ENCODE measurements at places on chromosomes 7 and 10. TPM values are rescaled to one million over a fixed set of nuclear protein-coding genes. Genes with fewer than 3 reads are reported as not detected.
A peak's percentile ranks its signal among the peaks of the same experiment; 100 is the strongest.

Gene PLXNA4
- total RNA-seq: 4.1 TPM

Gene VSTM2A
- total RNA-seq: not detected

Gene CNNM1
- 0.88 TPM for total RNA-seq

Gene LRRD1
- total RNA-seq: not detected

Gene H2BK1
- total RNA-seq: 4.4 TPM

Gene GSTO2
- total RNA-seq: not detected

Gene GNAT3
- not detected for total RNA-seq

- peak overlapping the region; percentile 74 for H3K4me3 ChIP-seq
- no peak for DNase-seq
- no peaks in the 10 kb centered on the region for H3K36me3 ChIP-seq
- peaks cover 5% of the 10 kb centered on the region for H3K4me1 ChIP-seq
These were observed 1.3 kb downstream of the UBE2H start for GRCh38 chr7:129951226-129952085.

- DNase-seq: peak; percentile 77
- H3K4me1 ChIP-seq: no peaks in the 10 kb centered on the region
- no peak overlapping the region for H3K4me3 ChIP-seq
- H3K27ac ChIP-seq: peak overlapping the region; percentile 77
- no peaks in the 10 kb centered on the region for H3K36me3 ChIP-seq
- no peaks in the 10 kb centered on the region for H3K27me3 ChIP-seq
These were observed 10.1 kb upstream of the ADAP1 start for GRCh38 chr7:964401-965231.

DNA sequence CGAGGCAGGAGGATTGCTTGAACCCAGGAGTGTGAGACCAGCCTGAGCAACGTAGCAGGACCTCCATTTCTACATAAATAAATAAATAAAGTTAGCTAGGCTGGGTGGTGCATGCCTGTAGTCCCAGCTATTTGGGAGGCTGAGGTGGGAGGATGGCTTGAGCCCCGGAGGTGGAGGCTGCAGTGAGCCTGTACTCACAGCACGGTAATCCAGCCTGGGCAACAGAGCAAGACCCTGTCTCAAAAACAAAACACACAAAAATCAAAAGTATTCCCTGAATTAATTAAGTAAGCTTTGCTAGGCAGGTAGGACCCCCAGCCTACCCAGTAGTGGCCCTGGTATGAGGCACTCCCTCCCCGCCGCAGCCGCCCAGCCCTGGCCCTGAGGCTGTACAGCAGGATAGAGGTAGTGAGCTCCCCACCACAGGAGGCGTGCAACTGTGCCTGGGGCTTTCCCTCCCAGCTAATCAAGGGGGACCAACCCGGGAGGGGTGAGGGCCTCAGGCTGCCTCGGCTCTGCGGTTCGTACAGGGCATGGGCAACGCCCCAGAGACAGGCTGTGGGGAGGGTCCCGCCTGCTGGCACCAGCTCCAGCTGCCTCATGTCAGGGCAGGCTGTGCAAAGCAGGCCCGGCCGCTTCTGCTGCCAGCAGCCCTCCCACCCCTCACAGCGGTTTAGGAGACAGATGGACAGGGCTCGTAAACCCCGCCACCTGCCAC is 1.0 kb upstream of the CYP2W1 start:
- no peak overlapping the region for H3K27ac ChIP-seq
- H3K36me3 ChIP-seq: no peaks in the 10 kb centered on the region
- H3K4me3 ChIP-seq: no peak overlapping the region
- peaks cover 4% of the 10 kb centered on the region for H3K27me3 ChIP-seq

DNA sequence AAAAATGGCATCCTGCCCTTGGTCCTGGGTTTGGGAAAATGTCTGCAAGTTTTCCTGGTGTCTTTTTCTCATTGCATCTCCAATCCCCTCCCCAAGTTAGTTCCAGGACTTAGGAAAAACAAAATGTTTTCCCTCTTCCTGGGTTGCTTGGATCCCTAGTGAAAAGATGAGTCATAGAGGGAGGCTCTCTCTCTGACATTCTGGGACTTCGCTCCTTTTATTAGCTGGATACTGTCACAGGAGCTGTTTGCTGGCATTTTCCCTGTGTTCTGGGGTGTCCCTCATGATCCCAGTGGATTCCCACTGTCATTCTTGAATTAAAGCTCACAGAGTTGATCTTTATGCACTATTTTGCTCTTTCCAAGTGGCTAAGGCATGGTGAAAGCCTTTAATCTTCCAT is 316.4 kb upstream of the MBL2 start:
- no peaks in the 10 kb centered on the region for H3K27me3 ChIP-seq
- H3K36me3 ChIP-seq: no peaks in the 10 kb centered on the region
- H3K4me3 ChIP-seq: no peak overlapping the region
- H3K4me1 ChIP-seq: no peaks in the 10 kb centered on the region
- H3K27ac ChIP-seq: no peak overlapping the region

GRCh38 chr7:27110186-27111031 is 7.9 kb upstream of the HOXA2 start:
- no peak overlapping the region for H3K4me3 ChIP-seq
- no peaks in the 10 kb centered on the region for H3K27me3 ChIP-seq
- H3K27ac ChIP-seq: peak overlapping the region; percentile 80

DNA sequence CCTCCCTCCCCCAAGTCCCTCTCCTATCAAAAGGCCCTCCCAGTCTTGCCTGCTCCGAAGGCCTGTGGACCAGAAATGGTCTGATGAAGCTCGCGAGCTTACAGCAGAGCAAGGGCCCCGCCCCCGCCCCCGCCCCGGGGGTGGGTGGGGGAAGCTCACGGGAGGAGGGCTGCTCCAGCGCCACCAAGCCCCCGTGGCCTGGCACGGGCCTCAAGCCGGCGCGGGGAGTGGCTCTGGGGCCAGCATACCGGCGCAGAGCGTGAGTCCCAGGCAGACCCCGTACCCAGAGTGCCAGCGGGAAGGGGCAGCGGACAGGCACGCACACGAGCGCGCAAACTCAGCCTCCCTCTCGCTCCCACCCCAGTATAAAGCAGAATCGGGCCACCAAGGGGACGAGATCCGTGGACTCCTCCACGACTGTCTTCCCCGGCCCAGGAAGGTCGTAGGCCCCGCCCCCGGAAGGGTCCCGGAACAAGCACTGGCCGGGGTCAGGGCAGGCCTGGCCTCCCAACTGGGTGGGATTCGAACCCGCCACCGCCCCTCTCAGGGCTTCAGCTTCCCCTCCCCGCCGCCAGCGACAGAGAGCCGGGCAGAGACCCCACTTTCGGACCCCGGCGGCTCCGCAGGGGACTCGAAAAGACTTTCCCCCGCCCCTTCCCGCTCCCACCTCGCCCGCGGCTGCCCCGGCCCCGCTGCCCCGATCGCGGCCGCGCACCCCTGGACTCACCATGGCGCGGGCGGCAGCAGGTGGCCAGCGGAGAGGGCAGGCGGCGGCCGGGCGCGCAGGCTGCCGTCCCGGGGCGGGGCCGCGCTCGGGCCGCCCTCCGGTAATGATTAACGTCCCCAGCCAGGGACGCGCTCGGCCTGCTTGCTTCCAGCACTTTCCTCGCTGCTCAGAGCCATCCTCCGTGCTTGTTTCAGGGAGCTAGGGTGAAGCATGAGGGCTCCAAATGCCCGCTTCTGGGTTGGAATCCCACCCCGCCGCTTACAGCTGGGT is at the start of gene PCBD1:
PCBD1 (minus strand) TSS at position 762 of the 997 bp plus-strand sequence; CDS start at position 730, 32 bp downstream.
- peak within 1 kb of the TSS; percentile 76 for H3K4me3 ChIP-seq
- peak; percentile 73 for DNase-seq
- H3K27ac ChIP-seq: peak within 1 kb of the TSS; percentile 91
- H3K36me3 ChIP-seq: no peaks in the 10 kb centered on the region
- H3K27me3 ChIP-seq: no peaks in the 10 kb centered on the region

GRCh38 chr7:23544913-23545354 is 13.2 kb upstream of the TRA2A start:
- no peak for DNase-seq
- no peak overlapping the region for H3K4me3 ChIP-seq
- no peaks in the 10 kb centered on the region for H3K27me3 ChIP-seq

GRCh38 chr7:46996972-46997371 is 584.9 kb downstream of the TNS3 start:
- H3K36me3 ChIP-seq: no peaks in the 10 kb centered on the region
- H3K27ac ChIP-seq: no peak overlapping the region
- DNase-seq: no peak

DNA sequence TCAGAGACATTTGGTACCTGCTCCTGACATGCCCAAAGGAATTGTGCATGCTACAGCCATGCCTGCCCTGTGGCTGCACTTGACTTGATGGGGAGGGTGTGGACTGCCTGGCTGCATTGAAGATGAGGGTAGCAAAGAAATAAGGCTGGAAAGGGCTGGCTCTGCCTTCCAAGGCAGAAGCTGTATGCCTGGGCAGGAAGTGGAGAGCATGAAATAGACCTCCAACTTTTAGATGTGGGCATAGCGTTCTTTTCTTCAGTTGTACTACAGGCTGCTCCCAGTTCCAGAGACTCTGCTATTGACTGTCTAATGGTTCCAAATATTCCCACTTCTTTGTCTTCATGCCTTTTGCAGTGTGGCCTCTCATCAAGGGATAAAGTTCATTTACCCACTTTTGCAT is 3.0 kb downstream of the C10orf120 start:
- no peaks in the 10 kb centered on the region for H3K4me1 ChIP-seq
- no peaks in the 10 kb centered on the region for H3K36me3 ChIP-seq
- DNase-seq: no peak
- no peak overlapping the region for H3K27ac ChIP-seq
- no peaks in the 10 kb centered on the region for H3K27me3 ChIP-seq
- no peak overlapping the region for H3K4me3 ChIP-seq

DNA sequence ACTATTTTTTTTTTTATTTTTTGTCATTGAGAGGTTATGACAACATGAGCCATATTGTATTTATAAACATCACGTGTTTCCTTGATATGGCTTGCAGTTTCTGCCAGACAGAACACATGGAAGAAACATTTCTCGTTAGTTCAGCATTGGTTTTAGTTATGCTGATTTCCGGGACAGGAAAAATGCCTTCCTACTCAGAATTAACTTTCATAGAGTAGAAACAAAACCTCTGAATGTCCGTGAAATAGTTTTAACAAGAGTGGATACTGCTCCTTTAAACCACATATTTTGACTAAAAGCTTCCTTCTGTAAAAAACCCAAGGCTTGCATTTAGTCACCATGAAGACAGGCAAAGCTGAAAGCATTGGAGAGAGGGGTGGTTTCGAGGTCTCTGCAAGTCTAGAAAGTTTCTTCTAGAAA is 240.4 kb downstream of the KIAA1217 start:
- H3K4me1 ChIP-seq: no peaks in the 10 kb centered on the region
- H3K27me3 ChIP-seq: no peaks in the 10 kb centered on the region
- no peak overlapping the region for H3K27ac ChIP-seq
- H3K36me3 ChIP-seq: no peaks in the 10 kb centered on the region
- peak overlapping the region; percentile 26 for H3K4me3 ChIP-seq

GRCh38 chr10:71244431-71245419 is 32.4 kb downstream of the UNC5B start:
- H3K27me3 ChIP-seq: no peaks in the 10 kb centered on the region
- peak; percentile 69 for DNase-seq
- peak overlapping the region; percentile 39 for H3K27ac ChIP-seq
- peak overlapping the region; percentile 28 for H3K4me3 ChIP-seq

DNA sequence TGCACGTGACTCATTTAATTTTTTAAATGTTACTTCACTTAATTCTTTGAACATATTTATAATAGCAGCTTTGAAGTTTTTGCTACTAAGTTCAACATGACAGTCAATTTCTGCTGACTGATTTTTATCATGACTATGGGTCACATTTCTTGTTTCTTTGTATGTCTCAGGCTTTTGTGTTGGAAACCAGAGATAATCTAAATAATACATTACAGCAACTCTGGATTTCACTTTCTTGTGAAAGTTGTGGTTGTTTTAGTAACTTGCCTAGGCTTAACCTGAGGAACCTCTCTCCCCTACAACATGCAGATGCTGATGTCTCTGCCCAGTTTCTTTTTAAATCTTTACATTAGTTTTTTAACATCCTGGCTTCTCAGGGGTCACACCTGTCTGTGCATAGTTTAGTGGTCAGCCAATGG is 180.8 kb downstream of the CCDC71L start:
- H3K4me1 ChIP-seq: no peaks in the 10 kb centered on the region
- no peak overlapping the region for H3K4me3 ChIP-seq
- no peak for DNase-seq

GRCh38 chr10:128310971-128311658 is 184.9 kb upstream of the MKI67 start:
- H3K4me1 ChIP-seq: no peaks in the 10 kb centered on the region
- DNase-seq: no peak
- H3K27ac ChIP-seq: no peak overlapping the region
- H3K27me3 ChIP-seq: no peaks in the 10 kb centered on the region
- no peak overlapping the region for H3K4me3 ChIP-seq
- no peaks in the 10 kb centered on the region for H3K36me3 ChIP-seq

DNA sequence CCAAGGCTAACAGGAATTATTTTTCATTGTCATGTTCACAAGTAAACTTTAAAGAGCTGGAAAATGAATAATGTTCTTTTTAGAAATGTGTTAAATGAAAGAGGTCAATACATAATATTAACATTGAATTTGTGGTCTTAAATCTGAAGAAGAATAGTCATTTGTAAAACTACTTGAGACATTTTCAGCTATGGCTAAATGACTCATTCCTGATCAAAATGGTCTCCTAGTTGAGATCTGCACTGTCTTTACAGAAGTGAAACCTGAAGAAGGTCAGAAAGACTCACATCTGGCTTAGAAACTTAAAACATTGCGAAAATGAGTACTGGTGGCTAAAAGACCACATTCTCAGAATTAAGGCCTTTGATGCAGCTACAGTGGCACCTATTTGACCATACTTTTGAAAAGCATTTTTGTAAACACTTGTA is 5.9 kb downstream of the PIK3CG start:
- H3K36me3 ChIP-seq: no peaks in the 10 kb centered on the region
- no peak overlapping the region for H3K4me3 ChIP-seq
- no peaks in the 10 kb centered on the region for H3K27me3 ChIP-seq

- no peaks in the 10 kb centered on the region for H3K36me3 ChIP-seq
- no peak for DNase-seq
- H3K27me3 ChIP-seq: no peaks in the 10 kb centered on the region
- no peaks in the 10 kb centered on the region for H3K4me1 ChIP-seq
- no peak overlapping the region for H3K27ac ChIP-seq
These were observed 98.5 kb downstream of the ARHGAP22 start for GRCh38 chr10:48506147-48506917.

DNA sequence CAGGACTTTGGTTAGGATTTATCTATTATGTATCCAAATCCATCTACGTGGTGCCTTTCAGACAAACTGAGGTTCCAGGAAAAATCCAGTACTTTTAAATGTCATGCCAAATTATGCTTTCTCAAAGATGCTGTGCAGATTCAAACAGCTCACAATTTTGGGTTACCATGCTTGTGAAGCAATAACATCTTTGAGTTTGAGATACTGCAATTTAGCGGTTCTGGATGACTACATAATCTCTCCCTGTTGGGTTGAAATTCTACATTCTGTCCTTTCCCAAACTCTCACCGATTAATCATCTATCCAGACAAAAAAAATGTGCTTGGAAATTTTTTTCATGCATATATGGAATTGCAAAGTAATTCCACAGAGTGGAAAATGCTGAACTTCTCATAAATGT is 3.5 kb downstream of the RHOBTB1 start:
- no peaks in the 10 kb centered on the region for H3K27me3 ChIP-seq
- H3K4me1 ChIP-seq: no peaks in the 10 kb centered on the region
- no peaks in the 10 kb centered on the region for H3K36me3 ChIP-seq
- H3K4me3 ChIP-seq: no peak overlapping the region

GRCh38 chr7:102323914-102324195 is 32.4 kb downstream of the SPDYE6 start:
- no peak overlapping the region for H3K27ac ChIP-seq
- no peak overlapping the region for H3K4me3 ChIP-seq
- H3K27me3 ChIP-seq: no peaks in the 10 kb centered on the region
- no peak for DNase-seq
- H3K4me1 ChIP-seq: no peaks in the 10 kb centered on the region

GRCh38 chr7:127635659-127636285 is 16.2 kb upstream of the SND1 start:
- H3K4me1 ChIP-seq: no peaks in the 10 kb centered on the region
- H3K27me3 ChIP-seq: no peaks in the 10 kb centered on the region
- DNase-seq: no peak
- peak overlapping the region; percentile 76 for H3K27ac ChIP-seq
- no peaks in the 10 kb centered on the region for H3K36me3 ChIP-seq

Measured in uterus (tissue), 4 donors.